Activated naive CD8-positive, alpha-beta T cell treated with anti-CD3 and anti-CD28 coated beads, Interleukin-2, amount 50 U/mL, for 16 hours (primary cell): ENCODE measurements at places on chromosomes 4 and X.

GRCh38 chrX:140389331-140389730, 115.5 kb downstream of the SOX3 start:
- DNase-seq = no peak

- no peak for DNase-seq
Measured at GRCh38 chr4:95232358-95233156, 316.2 kb downstream of the UNC5C start.

GRCh38 chr4:1723131-1723801, 1.9 kb downstream of the TACC3 start:
- DNase-seq = peak; percentile 38

- no peak for DNase-seq
Measured at GRCh38 chr4:113951263-113951662, 28.2 kb downstream of the ARSJ start.

DNA sequence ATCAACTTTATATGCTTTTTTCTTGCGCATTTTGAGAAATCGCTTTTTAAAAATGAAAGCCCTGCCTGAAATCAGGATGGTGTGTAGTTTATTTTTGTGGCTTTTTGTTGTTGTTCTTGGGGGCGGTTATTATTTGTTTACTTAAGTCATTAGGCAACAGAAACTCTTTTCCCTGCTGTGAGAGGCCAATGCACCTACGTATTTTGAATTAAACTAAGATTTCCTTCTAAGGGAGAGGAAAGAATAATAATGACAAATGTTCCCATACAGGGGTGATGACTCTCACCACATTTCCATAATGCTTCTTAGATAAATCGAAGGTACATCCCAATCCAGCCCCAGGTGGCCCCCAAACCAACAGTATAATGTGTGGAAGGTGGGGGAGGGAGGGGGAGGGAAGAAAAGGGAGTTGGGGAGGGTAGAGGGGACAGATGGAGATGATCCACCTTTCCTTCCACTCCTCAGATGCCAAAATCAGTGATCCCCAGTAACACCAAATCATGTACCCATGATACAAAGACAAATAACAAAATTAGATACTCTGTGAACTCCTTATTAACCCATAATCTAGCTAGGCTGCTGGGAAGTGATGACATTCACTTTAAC, 39.6 kb downstream of the ZNF827 start:
- no peak for DNase-seq

DNA sequence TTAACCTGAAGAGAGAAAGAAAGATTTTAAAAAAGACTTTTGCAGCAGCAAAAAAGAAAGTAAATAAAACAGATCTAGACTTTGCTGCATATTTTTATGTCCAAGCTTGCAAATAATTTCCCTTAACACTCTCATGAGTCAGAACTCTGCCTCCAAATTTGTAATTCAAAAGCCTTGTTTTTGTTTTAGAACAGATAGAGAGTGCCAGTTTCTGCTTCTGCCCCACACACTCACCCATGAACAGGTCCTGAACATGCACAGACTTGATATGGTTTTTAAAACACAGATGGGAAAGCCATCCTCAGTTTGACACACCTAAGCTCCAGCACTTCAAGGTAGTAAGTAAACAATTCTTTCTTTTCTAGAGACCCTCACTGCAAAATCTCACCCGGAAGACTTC, 39.7 kb upstream of the VCX3B start:
- no peak for DNase-seq

- no peak for DNase-seq
Measured at GRCh38 chr4:125550769-125551168, 236.0 kb downstream of the FAT4 start.

DNA sequence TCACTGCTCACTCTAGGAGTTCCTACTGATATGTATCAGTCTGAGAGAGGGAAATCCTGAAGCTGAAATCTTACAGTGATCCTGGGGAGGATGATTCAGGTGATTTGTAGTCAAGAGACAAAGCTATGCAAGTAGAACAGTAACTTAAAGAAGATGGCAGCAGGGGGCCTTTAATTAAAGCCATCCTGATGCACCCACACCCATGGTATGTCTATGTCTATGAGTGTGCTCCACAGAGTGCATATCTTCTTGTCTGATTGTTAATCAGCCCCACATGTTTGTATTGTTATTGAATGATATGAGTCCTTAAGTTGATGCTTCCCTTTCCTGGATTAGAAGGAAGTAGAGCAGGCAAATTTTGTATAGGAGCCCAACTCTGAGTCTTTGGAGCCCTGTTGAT, 78.8 kb downstream of the NHS start:
- DNase-seq = no peak

GRCh38 chrX:1493412-1493811, 40.7 kb upstream of the ASMTL start:
- no peak for DNase-seq

GRCh38 chr4:84317513-84317912, 181.6 kb downstream of the NKX6-1 start:
- DNase-seq = no peak

GRCh38 chr4:61511716-61512488, 311.8 kb downstream of the ADGRL3 start:
- no peak for DNase-seq

DNA sequence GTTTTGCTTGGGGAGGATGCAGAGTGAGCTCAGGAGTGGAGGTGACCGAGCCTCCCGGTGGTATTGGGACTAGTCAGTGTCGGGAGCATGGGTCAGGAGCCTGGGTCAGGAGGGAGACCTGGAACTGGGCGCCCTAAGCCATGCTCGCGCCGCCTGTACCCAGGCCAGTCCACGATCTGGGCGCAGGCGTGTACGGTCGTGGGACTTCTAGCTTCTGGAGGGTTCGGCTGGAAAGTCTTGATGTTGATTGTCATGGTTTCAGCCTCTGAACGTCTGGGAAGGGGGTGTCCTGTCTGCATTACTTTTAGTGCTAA, 244 bp downstream of the EIF2S3 start:
- DNase-seq = no peak

GRCh38 chr4:140603286-140603685, 34.5 kb upstream of the UCP1 start:
- DNase-seq = no peak

DNA sequence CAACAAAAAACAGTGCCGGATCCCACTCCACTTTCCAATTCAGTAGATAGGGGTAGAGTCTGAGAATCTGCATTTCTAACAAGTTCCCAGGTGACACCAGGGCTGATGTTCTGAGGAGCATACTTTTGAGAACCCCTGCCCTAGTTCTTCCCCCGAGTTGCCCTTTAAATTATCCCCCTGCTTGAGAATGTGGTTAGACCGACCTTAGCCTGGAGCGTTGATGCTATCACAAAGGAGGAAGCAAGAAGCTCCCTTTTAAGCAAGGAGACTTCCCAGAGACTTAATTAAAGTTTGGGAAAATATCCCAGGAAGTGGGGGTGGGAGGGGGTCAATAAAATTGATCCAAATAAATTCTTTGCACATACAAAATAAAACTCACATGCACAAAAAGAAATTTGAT, 485.9 kb downstream of the SMARCA1 start:
- no peak for DNase-seq

GRCh38 chrX:144566592-144566991, 680.7 kb upstream of the SPANXN1 start:
- DNase-seq = no peak

- DNase-seq = no peak
Measured at GRCh38 chrX:132426695-132427281, 62.0 kb downstream of the MBNL3 start.

GRCh38 chr4:6221301-6221850, 21.0 kb upstream of the JAKMIP1 start:
- no peak for DNase-seq

- DNase-seq = no peak
Measured at GRCh38 chrX:11664211-11665167, 1.2 kb downstream of the ARHGAP6 start.

- DNase-seq = no peak
Measured at GRCh38 chr4:73066928-73067327, 2.6 kb downstream of the COX18 start.

DNA sequence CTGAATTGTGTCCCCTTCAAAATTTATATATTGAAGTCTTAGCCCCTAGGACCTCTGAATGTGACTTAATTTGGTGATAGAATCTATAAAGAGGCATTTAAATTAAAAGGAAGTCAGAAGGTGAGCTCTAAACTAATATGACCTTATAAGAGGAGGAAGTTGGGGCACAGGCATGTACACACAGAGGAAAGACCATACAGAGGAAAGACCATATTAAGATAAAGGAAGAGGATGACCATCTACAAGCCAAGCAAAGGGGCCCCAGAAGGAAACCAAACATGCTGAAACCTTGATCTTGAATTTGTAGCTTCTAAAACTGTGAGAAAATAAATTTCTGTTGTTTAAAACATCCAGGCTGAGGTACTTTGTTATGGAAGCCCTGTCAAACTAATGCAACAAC, 26.9 kb upstream of the CYBB start:
- no peak for DNase-seq
